B cell (primary cell): ENCODE measurements at places on chromosomes 11 and 22. TPM values are rescaled to one million over a fixed set of nuclear protein-coding genes. Genes with fewer than 3 reads are reported as not detected.
A peak's percentile ranks its signal among the peaks of the same experiment; 100 is the strongest.

DNA sequence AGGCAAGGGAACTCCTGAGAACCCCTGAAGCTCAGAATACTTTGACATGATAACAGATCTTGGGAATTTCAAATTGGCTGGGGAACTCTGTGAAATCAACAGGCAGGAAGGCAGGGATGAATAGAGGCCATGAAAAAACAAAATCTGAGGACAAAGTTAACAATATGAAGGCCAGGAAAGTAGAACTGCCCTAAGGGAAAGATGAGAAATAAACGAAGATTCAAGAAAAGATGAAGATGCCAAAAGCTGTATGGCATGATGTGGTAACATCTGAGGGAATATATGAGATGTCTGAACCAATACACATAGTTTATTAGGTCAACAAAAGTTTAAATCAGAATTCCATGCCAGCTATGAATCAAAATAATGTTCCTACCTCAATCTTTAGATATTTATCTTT is 25.0 kb downstream of the SERGEF start:
- peaks cover 50% of the 10 kb centered on the region for H3K36me3 ChIP-seq
- H3K4me1 ChIP-seq = no peaks in the 10 kb centered on the region
- no peaks in the 10 kb centered on the region for H3K27me3 ChIP-seq
- H3K4me3 ChIP-seq = no peak overlapping the region

- no peaks in the 10 kb centered on the region for H3K27me3 ChIP-seq
- DNase-seq = peak; percentile 72
- peak overlapping the region; percentile 79 for H3K27ac ChIP-seq
- no peak overlapping the region for H3K4me3 ChIP-seq
These were observed 111.6 kb downstream of the SIK3 start for GRCh38 chr11:116986521-116987105.

- peak; percentile 21 for DNase-seq
- peaks cover 37% of the 10 kb centered on the region for H3K4me1 ChIP-seq
- H3K4me3 ChIP-seq = no peak overlapping the region
- H3K27ac ChIP-seq = no peak overlapping the region
- H3K36me3 ChIP-seq = peaks cover 6% of the 10 kb centered on the region
These were observed 38.6 kb downstream of the TRMU start for GRCh38 chr22:46373921-46374662.

GRCh38 chr22:19048531-19048930 is 73.7 kb downstream of the DGCR2 start:
- DNase-seq = no peak
- H3K27ac ChIP-seq = no peak overlapping the region
- H3K36me3 ChIP-seq = peaks cover 75% of the 10 kb centered on the region
- H3K27me3 ChIP-seq = no peaks in the 10 kb centered on the region
- H3K4me1 ChIP-seq = no peaks in the 10 kb centered on the region

DNA sequence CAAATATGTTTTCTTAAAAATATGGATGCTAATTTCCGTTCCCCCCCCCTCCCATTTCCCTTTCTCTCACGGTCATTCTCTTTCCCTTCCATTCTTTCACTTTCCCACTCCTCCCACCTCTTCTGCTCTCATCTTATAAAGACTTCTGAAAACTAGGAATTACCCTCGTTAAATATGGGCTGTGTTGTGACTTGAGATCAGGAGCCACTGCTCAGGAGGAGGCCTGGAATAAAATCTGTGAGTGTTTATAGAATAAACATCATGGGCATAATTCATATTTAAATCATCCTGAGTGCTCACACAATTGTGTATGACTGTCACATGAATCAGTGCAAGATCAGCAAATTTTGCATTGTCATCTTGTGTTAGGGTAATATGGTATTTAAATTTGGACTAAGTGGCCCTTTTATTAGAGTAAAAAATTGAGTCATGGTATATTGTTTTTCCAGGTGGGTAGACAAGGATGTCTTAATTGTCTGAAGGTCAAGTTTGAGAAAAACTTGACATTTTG is 208.0 kb downstream of the DDX10 start:
- DNase-seq = no peak
- no peak overlapping the region for H3K4me3 ChIP-seq
- peaks cover 4% of the 10 kb centered on the region for H3K36me3 ChIP-seq
- no peaks in the 10 kb centered on the region for H3K4me1 ChIP-seq
- H3K27ac ChIP-seq = no peak overlapping the region

GRCh38 chr22:28279888-28280287 is 360.8 kb upstream of the PITPNB start:
- H3K4me1 ChIP-seq = no peaks in the 10 kb centered on the region
- no peak for DNase-seq
- no peak overlapping the region for H3K27ac ChIP-seq
- H3K4me3 ChIP-seq = no peak overlapping the region

The HEPHL1 gene
- total RNA-seq = not detected in 2 replicates

The MB gene
- not detected in 2 replicates for total RNA-seq
